Nucleus accumbens (tissue), 56 donors: ENCODE measurements at places on chromosomes 13 and 19.

DNA sequence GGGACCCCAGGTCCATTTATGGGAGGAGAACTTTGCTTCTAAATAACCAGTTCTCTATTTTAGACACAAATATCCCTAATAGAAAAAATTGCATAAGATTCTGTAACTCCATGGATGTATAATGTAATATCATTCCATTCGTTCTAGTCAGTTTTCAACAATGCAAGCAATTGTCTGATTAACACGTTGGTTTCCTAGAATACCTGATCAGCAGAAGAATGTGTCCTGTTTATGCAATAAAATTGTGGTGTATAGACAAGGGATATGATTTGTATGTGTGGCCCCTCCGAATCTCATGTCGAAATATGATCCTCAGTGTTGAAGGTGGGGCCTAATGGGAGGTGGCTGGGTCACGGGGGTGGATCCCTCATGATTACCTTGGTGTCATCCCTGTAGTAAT is 62.1 kb downstream of the RUBCNL start:
- DNase-seq, result no peak

DNA sequence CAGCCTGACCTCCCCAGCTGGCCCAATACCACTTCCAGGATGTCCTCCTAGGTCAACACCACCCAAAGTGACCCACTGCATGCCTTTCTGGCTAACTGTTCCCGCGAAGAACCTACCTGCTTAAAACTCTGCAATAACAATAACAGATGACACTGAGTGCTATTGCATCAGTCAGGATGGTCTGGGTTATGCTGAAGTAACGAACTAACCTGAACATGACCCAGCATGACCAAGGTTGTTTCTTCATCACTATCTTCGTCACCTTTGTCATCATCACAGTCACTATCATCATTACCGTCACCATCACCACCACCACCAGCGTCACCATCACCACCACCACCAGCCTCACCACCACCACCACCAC is 10.6 kb upstream of the FXYD3 start:
- no peak for DNase-seq

- DNase-seq, result no peak
These were observed 1200.4 kb downstream of the DIAPH3 start for GRCh38 chr13:58963321-58963720.

DNA sequence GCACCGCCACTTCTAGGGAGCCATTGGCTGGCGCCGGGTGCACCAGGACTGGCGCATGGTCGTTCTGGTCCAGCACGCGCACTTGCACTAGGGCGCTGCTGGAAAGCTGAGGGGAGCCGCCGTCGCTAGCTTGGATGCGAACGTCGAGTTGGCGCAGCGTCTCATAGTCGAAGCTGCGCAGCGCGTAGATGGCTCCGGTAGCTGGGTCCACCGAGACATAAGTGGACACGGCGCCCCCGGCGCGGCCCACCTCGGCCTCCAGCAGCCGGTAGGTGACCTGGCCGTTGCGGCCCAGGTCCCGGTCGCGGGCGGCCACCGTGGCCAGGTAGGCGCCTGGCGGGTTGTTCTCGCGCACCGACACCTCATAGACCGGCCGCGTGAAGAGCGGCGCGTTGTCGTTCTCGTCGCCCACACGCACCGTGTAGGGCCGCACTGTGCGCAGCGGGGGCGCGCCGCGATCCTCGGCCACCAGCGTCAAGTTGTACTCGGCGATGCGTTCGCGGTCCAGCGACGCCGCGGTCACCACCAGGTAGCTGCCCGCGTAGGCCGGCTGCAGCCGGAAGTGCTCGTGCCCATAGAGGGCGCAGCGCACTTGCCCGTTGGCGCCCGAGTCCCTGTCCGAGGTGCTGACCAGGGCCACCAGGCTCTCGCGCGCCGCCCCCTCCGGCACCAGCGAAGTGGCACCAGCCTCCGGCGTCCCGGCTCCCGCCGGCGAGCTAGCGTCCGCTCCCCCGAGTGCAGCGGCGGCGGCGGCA is 1.7 kb downstream of the PCDH8 start:
- peak; percentile 46 for DNase-seq

- no peak for DNase-seq
These were observed 43.8 kb upstream of the ITM2B start for GRCh38 chr13:48189171-48189570.

DNA sequence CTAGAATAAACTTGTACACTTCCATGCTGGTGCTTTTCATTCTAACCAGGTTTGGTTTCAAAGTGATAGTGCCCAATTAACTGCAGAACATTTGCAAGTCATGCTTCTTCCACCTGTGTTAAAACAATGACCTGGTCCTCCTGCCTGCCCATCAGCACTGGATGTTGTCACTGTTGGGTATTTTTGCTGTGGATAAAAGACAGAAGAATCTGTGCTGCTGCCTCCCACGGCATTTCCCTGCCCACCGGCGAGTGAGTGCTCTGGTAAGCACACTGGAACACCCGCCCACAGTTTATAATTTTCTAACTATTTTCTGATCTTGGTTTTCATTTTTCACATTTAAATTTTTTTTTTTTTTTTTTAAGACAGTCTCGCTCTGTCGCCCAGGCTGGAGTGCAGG is 2.3 kb upstream of the AKAP8 start:
- DNase-seq, result no peak

DNA sequence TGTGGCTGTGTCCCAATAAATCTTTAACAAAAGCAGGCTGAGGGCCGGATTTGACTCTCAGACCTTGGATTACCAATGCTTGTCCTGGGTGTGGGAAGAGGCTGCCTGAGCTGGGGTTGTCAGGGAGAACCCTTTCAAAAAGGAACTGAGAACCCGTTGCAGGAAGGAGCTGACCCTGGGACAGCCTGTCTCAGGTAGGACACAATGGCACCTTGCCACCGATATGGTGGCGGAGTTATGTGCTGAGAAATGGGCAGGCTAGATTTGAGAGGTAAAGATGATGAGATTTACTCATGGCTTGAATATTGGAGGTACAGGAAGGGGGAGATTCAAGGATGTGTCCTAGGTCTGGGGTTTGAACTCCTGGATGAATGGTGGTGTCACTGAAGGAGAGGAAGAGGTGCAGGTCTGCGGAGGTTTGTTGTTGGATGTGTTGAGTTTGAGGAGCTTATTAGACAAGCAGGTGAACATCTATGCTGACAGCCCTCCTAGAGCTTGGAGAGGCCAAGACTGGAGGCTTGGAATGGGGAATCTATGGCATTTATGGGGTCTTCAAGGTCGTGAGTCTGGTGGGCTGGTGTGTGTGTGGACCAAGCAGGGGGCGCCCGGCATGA is 7.2 kb downstream of the PLEKHF1 start:
- no peak for DNase-seq

DNA sequence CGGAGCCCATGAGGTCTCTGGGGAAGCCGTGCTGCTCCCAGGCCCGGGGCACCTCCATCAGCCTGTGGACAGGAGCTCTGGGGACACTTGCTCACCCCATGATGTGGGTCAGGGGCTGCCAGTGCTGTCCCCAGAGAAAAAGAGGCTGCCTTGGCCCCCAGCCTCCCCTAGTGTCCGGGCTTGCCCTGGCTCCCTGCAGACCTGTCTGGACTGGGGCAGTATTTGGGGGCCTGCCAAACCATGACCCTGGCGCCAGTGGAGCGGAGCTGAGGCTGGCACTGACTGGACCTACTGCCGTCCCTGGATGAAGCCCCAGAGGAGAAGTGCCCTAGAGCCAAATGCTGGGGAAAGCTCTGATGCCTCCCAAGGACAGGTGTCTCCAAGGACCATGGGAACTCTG is 30.4 kb downstream of the ELAVL1 start:
- no peak for DNase-seq

GRCh38 chr19:3622224-3622623 is 4.4 kb downstream of the CACTIN start:
- DNase-seq, result no peak

- no peak for DNase-seq
These were observed 7.2 kb downstream of the ERFL start for GRCh38 chr19:41920882-41921576.
